ENCODE measurements at places on chromosomes 16 and 17. TPM values are rescaled to one million over a fixed set of nuclear protein-coding genes. Genes with fewer than 3 reads are reported as not detected.

GRCh38 chr17:71237903-71238538, 882.8 kb upstream of the SOX9 start:
- H3K4me3 ChIP-seq, result no peak overlapping the region
- no peak for DNase-seq
- H3K36me3 ChIP-seq, result no peaks in the 10 kb centered on the region
- no peaks in the 10 kb centered on the region for H3K27me3 ChIP-seq
- no peak overlapping the region for H3K27ac ChIP-seq

DNA sequence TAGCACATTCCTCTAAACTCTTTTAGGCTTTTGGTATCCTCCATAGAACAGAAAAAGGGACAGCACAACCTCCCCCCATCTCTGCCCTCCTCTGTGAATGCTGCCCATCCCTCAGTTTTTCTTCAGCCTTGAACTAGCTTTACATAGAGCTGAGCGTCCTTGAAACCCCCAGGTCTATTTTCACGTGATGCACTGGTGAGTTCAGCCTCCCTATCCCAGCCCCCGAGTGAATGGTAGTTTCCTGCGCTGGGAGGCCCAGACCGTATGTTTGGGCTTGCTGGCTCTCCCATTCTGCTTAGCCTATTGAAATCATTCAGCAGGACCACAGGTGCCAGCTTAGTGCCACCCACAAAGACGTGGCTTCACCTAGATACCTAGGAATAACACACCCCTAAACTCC, 22.5 kb downstream of the ZNF385C start:
- H3K27me3 ChIP-seq, result no peaks in the 10 kb centered on the region
- 0 out of 2 replicates have a peak, but pooled peaks cover 3% of the 10 kb centered on the region for H3K4me1 ChIP-seq
- no peak overlapping the region for H3K4me3 ChIP-seq
- no peak for DNase-seq

- H3K27ac ChIP-seq, result no peak overlapping the region
- no peaks in the 10 kb centered on the region for H3K27me3 ChIP-seq
- no peaks in the 10 kb centered on the region for H3K4me1 ChIP-seq
- H3K36me3 ChIP-seq, result no peaks in the 10 kb centered on the region
- DNase-seq, result peak; percentile 56
Measured at GRCh38 chr17:11493936-11494335, 104.3 kb upstream of the DNAH9 start.

- no peak overlapping the region for H3K4me3 ChIP-seq
- H3K36me3 ChIP-seq, result no peaks in the 10 kb centered on the region
- H3K27me3 ChIP-seq, result no peaks in the 10 kb centered on the region
- H3K4me1 ChIP-seq, result no peaks in the 10 kb centered on the region
Measured at GRCh38 chr16:73427164-73427563, 379.2 kb upstream of the ZFHX3 start.

- DNase-seq, result no peak
- H3K36me3 ChIP-seq, result no peaks in the 10 kb centered on the region
- peaks cover 19% of the 10 kb centered on the region for H3K4me1 ChIP-seq
- peak overlapping the region; percentile 11 for H3K4me3 ChIP-seq
Measured at GRCh38 chr16:51180719-51181502, 29.8 kb upstream of the SALL1 start.

DNA sequence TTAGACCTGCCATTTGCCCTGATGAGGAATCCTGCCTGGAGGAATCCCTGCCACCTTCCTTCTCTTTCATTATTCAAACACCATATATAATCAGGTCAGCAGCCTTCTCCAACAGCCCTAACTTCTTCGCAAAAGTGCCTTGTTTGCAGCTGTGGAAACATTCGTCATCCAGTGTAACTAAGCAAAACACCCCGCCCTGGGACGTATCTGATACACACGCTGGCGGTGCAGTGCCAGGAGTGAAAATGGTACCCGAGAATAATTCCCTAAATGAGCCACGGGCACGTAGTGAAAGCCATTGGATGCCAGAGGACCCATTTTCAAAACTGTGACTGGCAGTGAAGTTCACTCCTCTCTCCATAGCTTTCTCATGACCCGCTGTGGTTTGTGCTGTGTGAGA, 73.7 kb downstream of the IRX3 start:
- H3K27me3 ChIP-seq, result no peaks in the 10 kb centered on the region
- H3K27ac ChIP-seq, result no peak overlapping the region
- no peaks in the 10 kb centered on the region for H3K4me1 ChIP-seq
- no peaks in the 10 kb centered on the region for H3K36me3 ChIP-seq
- no peak overlapping the region for H3K4me3 ChIP-seq
- no peak for DNase-seq

GRCh38 chr17:46869975-46870803, 18.8 kb downstream of the WNT9B start:
- H3K36me3 ChIP-seq, result no peaks in the 10 kb centered on the region
- H3K27ac ChIP-seq, result no peak overlapping the region
- no peaks in the 10 kb centered on the region for H3K27me3 ChIP-seq
- DNase-seq, result no peak
- H3K4me3 ChIP-seq, result no peak overlapping the region

- H3K36me3 ChIP-seq, result peaks cover 21% of the 10 kb centered on the region
- no peak overlapping the region for H3K27ac ChIP-seq
- no peak overlapping the region for H3K4me3 ChIP-seq
- no peaks in the 10 kb centered on the region for H3K27me3 ChIP-seq
- no peaks in the 10 kb centered on the region for H3K4me1 ChIP-seq
- peak; percentile 79 for DNase-seq
Measured at GRCh38 chr17:31533546-31534155, 142.2 kb downstream of the RAB11FIP4 start.

DNA sequence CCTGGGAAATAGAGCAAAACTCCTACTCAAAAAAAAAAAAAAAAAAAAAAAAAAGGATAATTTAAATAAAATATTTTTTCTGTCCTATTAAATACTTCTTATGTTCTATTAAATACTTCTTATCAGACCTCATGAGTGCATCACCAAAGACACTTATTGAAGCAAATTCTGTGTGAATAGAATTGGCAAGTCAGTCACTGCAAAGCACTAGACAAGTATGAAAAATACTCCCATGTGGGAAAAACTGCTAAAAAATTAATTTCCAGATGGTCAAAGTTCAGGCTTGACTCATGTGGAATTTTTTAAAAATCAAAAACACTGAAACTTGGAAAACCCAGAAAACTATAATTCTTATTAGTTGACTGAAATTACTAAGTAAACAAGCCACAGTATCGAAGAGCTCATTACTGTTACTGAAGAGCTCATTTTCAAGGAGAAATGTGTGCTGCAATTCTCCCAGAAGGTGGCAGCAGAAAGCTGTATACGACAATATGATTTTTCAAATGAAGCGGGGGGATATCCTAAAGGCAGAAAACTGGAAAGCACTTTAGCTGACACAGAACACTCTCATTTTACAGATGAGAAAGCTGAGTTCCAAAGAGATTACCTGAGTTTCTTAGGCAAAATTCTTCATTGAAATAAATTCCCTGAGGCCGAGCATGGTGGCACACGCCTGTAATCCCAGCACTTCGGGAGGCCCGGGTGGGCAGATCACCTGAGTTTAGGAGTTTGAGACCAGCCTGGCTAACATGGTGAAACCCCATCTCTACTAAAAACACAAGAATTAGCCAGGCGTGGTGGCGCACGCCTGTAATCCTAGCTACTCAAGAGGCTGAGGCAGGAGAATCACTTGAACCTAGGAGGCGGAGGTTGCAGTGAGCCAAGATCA, 15.9 kb upstream of the FBXO47 start:
- no peak overlapping the region for H3K4me3 ChIP-seq
- H3K27ac ChIP-seq, result no peak overlapping the region
- no peaks in the 10 kb centered on the region for H3K27me3 ChIP-seq

- DNase-seq, result no peak
- no peak overlapping the region for H3K4me3 ChIP-seq
- no peaks in the 10 kb centered on the region for H3K27me3 ChIP-seq
- H3K27ac ChIP-seq, result no peak overlapping the region
Measured at GRCh38 chr17:55384643-55385232, 36.9 kb downstream of the MMD start.

GRCh38 chr16:85698935-85699558, 10.3 kb upstream of the GINS2 start:
- H3K27me3 ChIP-seq, result no peaks in the 10 kb centered on the region
- peak; percentile 69 for DNase-seq
- peaks cover 3% of the 10 kb centered on the region for H3K4me1 ChIP-seq
- no peak overlapping the region for H3K27ac ChIP-seq
- H3K36me3 ChIP-seq, result no peaks in the 10 kb centered on the region

DNA sequence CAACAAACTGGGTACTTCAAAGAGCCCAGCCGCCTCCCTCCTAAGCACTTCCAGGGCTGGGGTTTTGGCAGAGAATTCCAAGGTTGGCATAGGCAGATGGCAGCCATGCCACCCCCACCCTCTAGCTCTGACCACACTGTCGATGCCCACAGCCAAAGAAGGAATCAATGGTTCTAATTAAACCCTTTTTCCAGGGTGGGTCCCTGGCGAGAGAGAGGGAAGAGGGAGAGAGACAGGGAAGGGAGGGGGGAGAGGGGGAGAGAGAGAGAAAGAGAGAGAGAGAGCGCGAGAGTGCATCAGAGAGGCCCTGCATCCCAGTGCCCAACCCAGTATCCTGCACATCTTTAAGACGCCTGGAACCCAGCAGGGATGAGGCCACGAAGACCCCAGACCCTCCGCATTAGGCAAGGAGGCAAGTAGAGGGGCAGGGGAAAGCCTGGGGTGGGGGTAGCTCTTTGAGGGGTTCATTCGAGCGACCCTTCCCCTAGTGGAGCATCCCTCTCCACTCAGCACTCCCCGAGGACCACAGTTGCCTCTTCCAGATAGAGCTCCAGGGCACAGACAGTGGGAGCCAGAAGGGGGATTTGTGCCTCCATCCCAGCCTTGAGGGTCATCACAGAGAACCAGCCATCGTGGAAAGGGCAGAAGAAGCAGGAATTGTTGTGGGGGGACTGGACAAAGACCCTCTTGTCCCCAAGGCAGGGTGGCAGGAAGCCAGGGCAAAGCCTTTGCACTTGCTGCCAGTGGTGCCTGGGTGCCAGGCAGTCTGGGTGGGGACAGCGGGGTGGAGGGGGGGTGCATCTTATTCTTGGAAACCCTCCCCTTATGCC, 2.6 kb downstream of the SRCIN1 start:
- H3K36me3 ChIP-seq, result no peaks in the 10 kb centered on the region
- peaks cover 38% of the 10 kb centered on the region for H3K4me1 ChIP-seq
- H3K27ac ChIP-seq, result no peak overlapping the region
- peaks cover 24% of the 10 kb centered on the region for H3K27me3 ChIP-seq
- peak overlapping the region; percentile 75 for H3K4me3 ChIP-seq
- DNase-seq, result no peak

DNA sequence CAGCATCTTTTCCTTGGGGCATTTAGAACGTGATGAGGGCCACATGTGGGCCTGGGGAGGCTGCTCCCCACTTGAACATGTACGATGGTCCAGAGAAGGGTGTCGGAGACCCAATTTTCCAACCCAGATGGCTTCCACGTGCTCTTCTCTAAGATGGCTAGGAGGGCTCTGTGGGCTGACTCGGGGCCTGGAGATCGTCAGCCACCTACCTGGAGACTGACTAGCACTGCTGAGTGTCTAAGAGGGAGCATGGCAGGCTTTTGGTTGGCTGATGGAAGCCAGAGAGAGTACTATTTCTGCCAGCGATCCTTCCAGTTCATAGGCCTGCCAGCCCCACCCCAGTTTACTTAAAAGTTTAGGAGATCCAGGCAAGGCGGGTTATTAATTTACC, 60.2 kb upstream of the CLEC18A start:
- no peak overlapping the region for H3K4me3 ChIP-seq
- no peaks in the 10 kb centered on the region for H3K27me3 ChIP-seq
- 0 out of 2 replicates have a peak, but pooled peaks cover 2% of the 10 kb centered on the region for H3K4me1 ChIP-seq
- no peak for DNase-seq
- peak overlapping the region; percentile 67 for H3K27ac ChIP-seq

- DNase-seq, result no peak
- no peak overlapping the region for H3K4me3 ChIP-seq
- H3K4me1 ChIP-seq, result no peaks in the 10 kb centered on the region
- H3K27me3 ChIP-seq, result no peaks in the 10 kb centered on the region
- no peaks in the 10 kb centered on the region for H3K36me3 ChIP-seq
- no peak overlapping the region for H3K27ac ChIP-seq
Measured at GRCh38 chr17:57713140-57713539, 32.0 kb downstream of the CCDC182 start.

GRCh38 chr17:75146592-75146991, 7.7 kb downstream of the JPT1 start:
- no peak overlapping the region for H3K27ac ChIP-seq
- H3K4me1 ChIP-seq, result no peaks in the 10 kb centered on the region
- no peak overlapping the region for H3K4me3 ChIP-seq

GRCh38 chr16:69870761-69871160, 80.4 kb upstream of the CLEC18A start:
- H3K4me3 ChIP-seq, result no peak overlapping the region
- H3K27ac ChIP-seq, result no peak overlapping the region

GRCh38 chr16:80387318-80387921, 153.4 kb upstream of the DYNLRB2 start:
- H3K27me3 ChIP-seq, result no peaks in the 10 kb centered on the region
- no peaks in the 10 kb centered on the region for H3K4me1 ChIP-seq
- no peak for DNase-seq
- no peaks in the 10 kb centered on the region for H3K36me3 ChIP-seq

- no peak overlapping the region for H3K4me3 ChIP-seq
- DNase-seq, result no peak
- H3K4me1 ChIP-seq, result no peaks in the 10 kb centered on the region
- H3K27me3 ChIP-seq, result no peaks in the 10 kb centered on the region
- no peak overlapping the region for H3K27ac ChIP-seq
Measured at GRCh38 chr16:58154345-58154744, 25.2 kb upstream of the CFAP20 start.

- peaks cover 3% of the 10 kb centered on the region for H3K4me1 ChIP-seq
- H3K27me3 ChIP-seq, result no peaks in the 10 kb centered on the region
- H3K4me3 ChIP-seq, result peak overlapping the region; percentile 89
Measured at GRCh38 chr17:44008205-44008909, 3.9 kb downstream of the NAGS start.

SEPTIN1 gene
- total RNA-seq, result 2.5 TPM

GNGT2 gene
- total RNA-seq, result 0.42 TPM

TBX6 gene
- total RNA-seq, result 1.6 TPM

KIF2B gene
- not detected for total RNA-seq

TPSD1 gene
- total RNA-seq, result not detected

TP53TG3F gene
- not detected for total RNA-seq

CD300H gene
- total RNA-seq, result not detected

PLXDC1 gene
- total RNA-seq, result 1.6 TPM
